Ureter (tissue), 1 donor: ENCODE measurements at places on chromosomes 7 and 10.

GRCh38 chr7:153190452-153190851 is 430.9 kb downstream of the ACTR3B start:
- DNase-seq, result no peak

GRCh38 chr10:11003679-11004078 is 14.0 kb upstream of the CELF2 start:
- no peak for DNase-seq

- no peak for DNase-seq
Measured at GRCh38 chr7:7745966-7746365, 27.6 kb upstream of the RPA3 start.

DNA sequence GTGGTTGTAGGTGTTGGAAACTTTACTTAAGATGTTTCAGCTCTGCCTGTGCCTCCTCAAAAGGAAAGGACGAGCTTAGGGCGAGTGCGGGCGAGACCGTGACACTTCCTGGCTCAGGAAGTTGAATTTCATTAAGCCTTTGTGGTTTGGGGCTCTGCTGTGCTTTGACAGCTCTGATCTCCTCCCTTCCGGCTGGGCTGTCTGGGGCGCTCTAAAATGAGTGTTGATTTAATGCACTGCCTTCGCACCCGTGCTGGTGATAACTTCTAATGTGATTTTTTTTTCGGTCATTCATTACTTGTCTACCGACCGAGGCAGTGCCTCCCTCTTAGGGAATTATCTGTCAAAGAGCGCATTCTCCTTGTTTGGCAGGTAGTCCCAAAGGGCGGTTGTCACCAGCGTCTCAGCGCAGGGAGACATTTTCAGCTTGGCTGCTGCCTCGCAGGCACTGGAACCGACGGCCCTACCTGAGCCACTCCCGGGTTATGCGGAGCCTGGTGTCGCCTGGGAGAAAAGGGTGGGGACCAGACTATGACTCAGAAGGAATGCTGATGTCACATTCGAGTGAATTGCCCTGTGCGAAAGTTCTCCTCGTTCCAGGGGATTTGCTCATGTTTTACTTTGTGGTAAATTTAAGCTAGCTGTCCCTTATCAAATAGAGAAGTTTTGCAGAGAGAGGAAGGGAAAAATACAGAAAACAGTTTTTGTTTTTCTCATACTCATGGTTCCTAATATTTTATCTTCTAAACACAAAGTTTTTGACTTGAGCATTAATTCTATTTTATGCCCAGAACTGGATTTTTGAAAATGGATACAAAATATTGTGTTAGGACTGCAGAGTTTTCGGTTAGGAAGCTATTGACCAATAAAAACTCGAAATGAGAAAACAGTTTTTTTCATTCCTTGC is 920 bp downstream of the TES start:
- DNase-seq, result peak; percentile 87

DNA sequence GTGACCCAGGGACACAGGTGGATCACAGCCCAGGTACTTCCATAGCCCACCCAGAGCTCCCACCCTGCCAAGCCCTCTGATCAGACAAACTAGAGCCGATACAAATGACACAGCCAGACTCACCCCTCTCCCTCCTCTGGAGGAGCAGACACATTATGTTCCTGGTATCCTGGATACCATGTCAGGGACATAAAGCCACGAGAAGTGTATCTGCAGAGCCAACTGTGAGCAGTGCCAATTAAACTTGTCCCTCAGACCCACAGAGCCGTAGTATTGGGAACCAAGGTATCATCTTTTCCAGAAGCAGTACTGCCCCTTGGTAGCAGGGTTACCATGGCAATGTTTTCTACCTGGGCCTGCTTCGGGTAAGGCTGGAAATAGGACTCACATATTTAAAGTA is 47.3 kb upstream of the CPXM2 start:
- no peak for DNase-seq

DNA sequence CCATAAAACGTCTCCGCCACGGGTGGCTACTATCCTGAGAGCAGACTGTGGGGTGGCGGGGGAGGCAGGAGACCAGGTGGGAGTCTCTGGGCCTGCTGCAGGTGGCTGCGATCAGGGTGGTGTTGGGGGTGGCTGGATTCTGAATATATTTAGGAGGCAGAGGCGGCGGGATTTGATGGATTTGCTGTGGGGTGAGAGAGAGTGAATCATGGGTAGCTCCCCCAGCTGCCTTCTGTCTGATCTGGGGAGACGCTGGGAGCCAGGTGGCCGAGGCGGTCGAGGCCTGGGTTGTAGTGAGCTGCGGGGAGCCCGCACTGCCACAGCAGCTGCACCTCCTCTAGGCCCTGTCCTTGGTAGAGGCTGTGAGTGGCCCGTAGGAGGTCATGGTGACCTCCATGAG is 48.2 kb upstream of the PFKFB3 start:
- no peak for DNase-seq

DNA sequence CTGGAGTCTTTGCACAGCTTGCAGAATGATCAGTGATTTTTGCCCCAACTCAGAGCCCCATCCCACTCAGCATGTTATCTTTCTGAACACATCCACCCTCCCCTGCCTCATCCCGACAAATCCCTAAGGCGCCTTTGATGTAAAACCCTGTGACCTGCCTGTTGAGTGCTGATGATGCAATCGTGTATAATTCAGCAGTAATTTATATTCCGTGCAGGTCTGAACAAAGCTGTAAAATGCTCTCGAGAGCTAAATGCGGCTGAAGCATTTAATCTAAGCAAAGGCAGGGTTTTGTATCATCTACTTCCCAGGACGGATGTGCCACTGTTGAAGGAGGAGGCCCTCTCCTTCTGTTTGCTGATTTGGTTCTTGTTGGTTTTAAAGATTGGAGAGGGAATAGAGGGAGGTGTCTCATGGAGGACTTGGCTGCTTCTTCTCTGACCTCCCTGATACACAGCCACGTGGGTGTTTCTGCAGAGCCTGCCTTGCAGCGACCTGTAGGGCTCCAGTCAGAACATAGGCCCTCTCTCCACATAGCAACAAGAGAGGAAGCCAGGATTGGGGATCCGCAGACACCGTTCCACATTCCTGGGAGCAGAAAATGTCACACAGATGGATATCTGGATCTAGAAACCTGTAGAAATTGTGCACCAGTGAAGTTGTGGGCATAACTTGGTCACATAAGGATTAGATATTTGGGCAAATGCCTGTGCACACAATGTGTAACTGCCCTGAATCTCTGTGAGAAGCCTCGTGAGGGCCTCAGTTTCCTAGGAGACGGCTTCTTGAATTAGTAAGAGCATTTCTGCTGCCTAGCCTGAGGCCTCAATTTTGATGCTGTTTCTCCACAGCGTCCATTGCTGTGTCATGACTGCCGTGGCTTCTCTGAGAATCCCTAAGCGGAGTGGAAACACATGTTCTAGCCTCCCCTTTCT is 90.2 kb upstream of the AGK start:
- no peak for DNase-seq

- DNase-seq, result peak; percentile 6
Measured at GRCh38 chr7:31108097-31108657, 56.1 kb downstream of the ADCYAP1R1 start.

DNA sequence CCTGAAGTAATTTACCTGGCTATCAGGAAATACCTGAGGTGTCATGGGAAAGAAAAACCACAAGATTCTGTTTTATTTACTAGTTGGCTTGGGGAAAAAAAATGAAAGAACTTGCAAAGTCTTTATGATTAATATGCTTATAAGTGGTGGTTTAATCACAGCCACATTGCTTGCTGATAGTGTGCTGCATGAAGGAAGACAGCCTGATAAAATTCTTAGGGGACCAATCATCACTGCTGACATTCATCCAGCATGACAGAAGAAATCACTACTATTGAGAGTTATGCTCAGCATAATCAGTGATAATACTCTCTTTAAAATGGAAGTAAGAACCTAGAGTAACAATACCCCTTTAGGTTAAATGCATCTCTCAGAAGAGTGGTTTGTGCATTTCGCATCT is 150.2 kb upstream of the LRRN3 start:
- DNase-seq, result no peak

- no peak for DNase-seq
Measured at GRCh38 chr7:20350518-20350951, 19.8 kb downstream of the ITGB8 start.

DNA sequence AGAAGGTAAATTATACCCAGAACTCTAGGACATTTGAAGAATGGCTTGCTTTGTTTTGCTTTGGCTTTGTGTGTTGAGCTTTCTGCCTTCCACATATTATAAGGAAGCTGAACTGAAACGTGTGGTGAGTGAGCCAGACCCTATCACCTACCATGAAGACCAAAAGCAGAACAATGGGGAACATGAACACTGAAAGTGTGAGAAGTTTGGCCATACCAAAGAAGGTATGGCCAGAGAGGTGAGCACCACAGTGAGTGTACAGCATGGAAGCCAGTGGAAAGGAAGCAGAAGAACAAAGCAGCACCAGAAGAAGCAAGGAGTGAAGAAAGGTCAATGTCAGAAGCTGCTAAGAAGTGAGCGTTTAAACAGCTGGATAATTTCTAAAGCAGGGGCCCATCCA is 59.7 kb upstream of the CCDC71L start:
- no peak for DNase-seq

GRCh38 chr10:83574770-83575169 is 564.5 kb upstream of the GHITM start:
- DNase-seq, result no peak

DNA sequence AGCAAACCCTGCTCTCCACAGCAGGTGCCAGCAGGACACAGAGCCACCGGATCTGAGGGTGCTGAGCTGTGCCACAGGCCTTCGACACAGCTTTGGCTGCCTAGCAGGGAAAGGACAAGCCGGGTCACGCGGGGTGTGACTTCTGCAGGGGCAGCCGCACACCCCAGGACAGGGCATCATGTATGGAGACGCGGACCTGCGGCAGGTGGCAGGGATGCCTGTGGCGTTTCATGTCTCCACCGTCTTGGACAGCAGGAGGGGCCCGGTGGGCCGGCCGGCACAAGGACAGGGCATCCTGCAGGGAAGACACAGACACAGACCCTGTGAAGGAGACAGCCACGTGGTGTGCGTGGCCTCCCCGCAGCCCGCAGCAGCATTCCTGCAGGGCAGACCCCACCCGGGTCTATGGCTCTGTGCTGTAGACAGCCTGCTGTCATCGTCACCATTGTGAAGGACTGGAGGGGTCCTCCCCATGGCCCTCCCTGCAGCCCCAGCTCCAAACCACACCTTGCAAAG is 109.2 kb downstream of the PDGFA start:
- DNase-seq, result no peak

DNA sequence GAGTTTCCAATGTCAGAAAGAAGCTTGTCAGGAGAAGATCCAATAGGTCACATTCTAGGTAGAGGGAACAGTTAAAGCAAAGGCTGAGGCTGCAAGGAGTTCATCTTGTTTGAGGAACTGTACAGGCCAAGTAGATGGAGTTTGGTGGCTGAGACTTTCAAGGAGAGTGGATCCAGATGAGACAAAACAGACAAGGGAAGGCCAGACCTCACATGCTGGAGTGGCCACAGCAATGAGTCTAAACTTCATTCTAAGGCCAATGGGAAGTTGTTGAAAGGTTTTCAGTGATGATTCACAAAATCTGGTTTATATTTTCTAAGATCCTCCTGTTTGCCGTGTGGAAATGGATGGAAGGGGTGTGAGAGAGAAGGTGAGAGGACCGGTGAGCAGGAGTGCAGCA is 40.0 kb downstream of the EPDR1 start:
- DNase-seq, result no peak

GRCh38 chr10:110228066-110228465 is 20.7 kb downstream of the MXI1 start:
- no peak for DNase-seq

DNA sequence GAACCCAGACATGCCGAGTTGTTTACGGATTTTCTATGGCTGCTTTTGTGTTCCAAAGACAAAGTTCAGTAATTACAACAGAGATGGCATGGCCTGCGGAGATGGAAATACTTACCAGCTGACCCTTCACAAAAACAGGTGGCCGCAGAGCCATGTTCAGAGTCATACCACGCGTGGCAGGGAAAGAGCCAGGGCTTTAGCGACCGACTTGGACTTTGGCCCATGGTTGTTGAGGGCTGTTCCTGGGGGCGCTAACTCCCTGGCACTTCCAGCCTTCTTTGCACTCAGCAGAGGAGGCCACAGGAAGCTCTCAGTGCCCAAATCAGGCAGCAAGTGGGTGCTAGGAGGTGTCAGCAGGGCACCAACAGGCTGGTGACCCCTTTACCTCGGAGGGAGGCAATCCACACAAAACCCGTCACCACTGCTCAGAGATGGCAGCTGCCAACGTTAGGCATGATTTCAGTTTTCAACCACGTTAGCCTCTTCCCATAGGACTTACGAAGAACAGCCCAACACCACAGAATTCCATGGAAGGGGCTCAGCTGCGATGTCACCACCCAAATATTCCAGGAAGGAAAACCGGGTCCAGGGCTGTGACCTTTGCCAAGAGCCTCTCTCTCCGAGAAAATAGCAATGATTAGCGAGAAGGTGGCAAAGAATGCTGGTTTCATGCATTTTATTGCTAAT is 21.4 kb upstream of the CNPY1 start:
- DNase-seq, result no peak

- no peak for DNase-seq
Measured at GRCh38 chr7:7517754-7518153, 17.9 kb downstream of the COL28A1 start.

DNA sequence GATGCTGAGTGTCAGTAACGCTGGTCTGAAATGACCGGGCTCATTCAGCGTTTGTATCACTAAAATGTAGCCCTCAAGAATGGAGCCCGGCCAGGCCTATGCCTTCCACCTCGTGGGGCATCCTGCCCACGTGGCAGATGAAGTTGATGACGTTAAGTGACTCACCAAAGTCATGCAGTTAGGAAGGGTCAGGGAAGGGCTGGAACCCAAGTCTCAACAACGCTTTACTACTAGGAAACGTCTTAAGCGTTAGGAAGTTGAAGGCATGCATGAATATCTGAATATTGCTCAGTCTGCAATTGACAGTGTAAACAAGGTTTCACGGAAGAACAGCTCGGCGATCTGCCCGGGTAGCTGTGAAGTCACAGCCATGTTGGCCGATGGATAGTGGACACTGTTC is 14.0 kb upstream of the UBE3C start:
- DNase-seq, result no peak

GRCh38 chr10:71817831-71818655 is 33.0 kb downstream of the PSAP start:
- no peak for DNase-seq

- no peak for DNase-seq
Measured at GRCh38 chr7:12315049-12315448, 88.6 kb downstream of the VWDE start.
